ENCODE measurements at places on chromosomes 13 and 19.

DNA sequence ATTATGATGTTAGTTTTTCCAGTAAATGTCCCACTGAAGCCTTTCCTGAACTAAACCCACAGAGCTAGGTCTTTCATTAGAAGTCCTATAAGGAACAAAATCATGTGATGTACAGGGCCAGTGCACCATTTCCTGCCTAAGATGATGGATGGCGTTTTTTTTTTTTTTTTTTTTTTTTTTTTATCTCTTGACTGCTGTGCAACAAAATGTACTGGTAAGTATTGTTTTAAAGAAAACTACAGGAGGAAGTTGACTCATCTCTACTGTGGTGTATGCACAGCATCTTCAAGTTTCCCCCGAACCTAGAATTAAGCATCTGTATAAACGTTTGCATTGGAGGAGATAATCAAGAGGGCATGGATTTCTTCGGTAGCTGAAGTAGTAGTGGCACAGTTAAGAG lies 197.5 kb downstream of the NBEA start:
- no peaks in the 10 kb centered on the region for H3K27me3 ChIP-seq
- H3K4me3 ChIP-seq, result no peak overlapping the region
- no peaks in the 10 kb centered on the region for H3K4me1 ChIP-seq
- no peak for DNase-seq
- no peak overlapping the region for H3K27ac ChIP-seq
- H3K36me3 ChIP-seq, result no peaks in the 10 kb centered on the region

DNA sequence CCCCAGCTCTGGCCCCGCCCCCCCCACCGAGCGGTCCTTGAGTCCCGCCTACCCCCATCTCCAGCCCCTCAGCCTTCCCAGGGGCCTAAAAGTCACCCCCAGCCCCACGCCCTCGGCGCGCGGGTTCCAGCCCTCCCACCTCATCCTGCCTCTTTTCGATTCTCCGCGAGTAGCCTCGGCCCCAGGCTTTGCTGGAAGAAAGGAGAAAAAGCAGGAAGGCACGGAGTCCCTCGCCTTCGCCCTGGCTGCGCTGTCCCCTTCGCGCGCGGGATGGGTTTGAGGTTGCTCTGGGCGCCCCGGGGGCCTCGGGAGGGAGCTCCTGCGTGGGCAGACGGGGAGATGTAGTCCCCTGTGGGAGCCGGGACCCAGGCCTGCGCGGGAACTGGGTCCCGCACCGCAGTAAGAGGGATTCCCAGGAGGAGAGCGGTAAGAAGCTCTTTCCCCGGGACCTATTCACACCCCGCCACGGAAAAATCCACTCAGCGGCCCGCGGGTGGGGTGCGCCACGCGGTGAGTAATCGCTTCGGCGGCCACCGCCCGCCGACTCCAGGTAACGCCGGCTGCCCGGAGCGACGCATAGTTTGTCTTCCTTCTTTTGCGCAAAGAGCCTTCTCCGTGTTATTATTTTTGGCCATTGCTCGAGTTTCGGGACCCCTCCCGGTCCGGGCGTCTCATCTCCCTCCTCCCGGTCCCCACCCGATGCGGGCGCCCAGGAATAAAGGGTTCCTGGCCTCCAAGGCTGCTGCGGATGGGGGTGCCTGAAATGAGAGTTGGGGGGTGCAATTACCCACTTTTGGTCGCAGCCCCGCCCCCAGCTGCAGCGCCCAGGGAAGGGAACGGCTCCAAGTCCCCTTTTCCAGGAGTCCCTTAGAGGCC lies 865 bp upstream of the CRLF1 start:
- no peak for DNase-seq
- no peaks in the 10 kb centered on the region for H3K36me3 ChIP-seq
- H3K4me1 ChIP-seq, result peaks cover 4% of the 10 kb centered on the region

DNA sequence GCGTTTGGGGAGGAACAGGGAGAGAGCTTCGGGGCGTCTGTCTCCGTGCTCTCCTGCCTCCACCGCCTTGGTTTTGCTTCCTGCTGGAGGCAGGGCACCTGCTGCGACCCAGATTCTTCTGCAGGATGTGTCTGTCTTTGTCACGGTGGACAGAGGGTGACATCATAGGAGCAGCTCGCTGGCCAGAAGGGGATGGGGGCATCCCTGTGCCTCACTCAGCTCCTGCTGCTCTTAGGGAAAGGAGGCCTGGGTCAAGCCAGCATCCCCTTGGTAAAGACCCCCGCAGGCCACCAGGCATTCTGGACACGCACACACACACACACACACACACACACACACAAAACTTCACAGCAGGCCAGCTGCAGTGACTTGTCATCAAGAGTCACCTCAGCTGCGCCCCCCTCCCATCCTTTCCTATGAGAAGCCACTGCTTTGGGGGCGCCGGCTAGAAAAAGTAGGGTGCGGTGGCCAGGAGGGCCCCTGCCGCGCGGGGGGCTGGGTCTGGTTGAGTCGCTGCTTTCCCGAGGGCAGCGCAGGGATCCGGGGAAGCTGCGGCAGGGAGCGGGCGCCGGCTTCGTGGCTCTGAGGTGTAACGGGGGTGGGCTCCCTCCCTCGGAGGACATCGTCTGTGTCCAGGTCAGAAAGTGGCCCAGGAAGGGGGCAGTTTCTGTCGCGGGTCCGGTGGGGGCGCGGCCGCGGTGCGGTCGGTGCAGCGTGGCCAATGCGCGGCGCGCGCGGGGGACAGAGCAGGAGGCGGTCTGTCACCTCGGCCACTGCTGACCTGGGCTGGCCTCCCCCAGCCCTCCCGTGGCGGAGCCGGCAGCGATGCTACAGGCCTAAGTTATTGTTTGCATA lies 15.8 kb upstream of the NPAS1 start:
- H3K27ac ChIP-seq, result no peak overlapping the region
- peaks cover 9% of the 10 kb centered on the region for H3K4me1 ChIP-seq

DNA sequence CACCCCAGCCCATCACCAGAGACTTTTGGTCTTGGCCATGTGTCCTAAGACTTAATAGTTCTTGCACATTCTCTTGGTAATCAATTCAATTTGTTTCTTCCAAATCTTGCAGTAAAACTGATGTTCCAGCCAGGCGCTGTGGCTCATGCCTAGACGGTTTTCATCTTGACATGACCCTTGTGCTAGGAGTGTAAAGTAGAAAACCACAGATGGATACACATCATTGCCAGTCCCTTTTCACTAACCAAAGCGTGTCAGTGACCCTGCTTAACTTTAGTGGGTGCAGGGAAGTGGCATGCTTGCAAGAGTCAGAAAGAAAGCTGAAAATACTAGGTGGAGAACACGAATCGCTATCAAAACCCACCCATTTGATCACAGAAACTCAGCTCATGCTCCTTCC lies 18.0 kb upstream of the CD70 start:
- peaks cover 17% of the 10 kb centered on the region for H3K27me3 ChIP-seq
- peaks cover 12% of the 10 kb centered on the region for H3K4me1 ChIP-seq
- no peak for DNase-seq
- no peak overlapping the region for H3K27ac ChIP-seq

- peaks cover 16% of the 10 kb centered on the region for H3K27me3 ChIP-seq
- H3K36me3 ChIP-seq, result no peaks in the 10 kb centered on the region
- peak overlapping the region; percentile 60 for H3K4me3 ChIP-seq
- H3K27ac ChIP-seq, result peak overlapping the region; percentile 76
- peaks cover 16% of the 10 kb centered on the region for H3K4me1 ChIP-seq
Measured at GRCh38 chr19:7706188-7706954, 4.4 kb upstream of the FCER2 start.

GRCh38 chr13:48096670-48097069 lies 1.8 kb upstream of the MED4 start:
- H3K27me3 ChIP-seq, result peaks cover 13% of the 10 kb centered on the region
- no peak overlapping the region for H3K4me3 ChIP-seq
- H3K4me1 ChIP-seq, result peaks cover 24% of the 10 kb centered on the region
- DNase-seq, result no peak
- no peak overlapping the region for H3K27ac ChIP-seq

GRCh38 chr13:99969453-99969918 lies 2.1 kb downstream of the ZIC5 start:
- peak overlapping the region; percentile 84 for H3K4me3 ChIP-seq
- no peak for DNase-seq
- H3K4me1 ChIP-seq, result peaks cover 20% of the 10 kb centered on the region
- peak overlapping the region; percentile 56 for H3K27ac ChIP-seq

DNA sequence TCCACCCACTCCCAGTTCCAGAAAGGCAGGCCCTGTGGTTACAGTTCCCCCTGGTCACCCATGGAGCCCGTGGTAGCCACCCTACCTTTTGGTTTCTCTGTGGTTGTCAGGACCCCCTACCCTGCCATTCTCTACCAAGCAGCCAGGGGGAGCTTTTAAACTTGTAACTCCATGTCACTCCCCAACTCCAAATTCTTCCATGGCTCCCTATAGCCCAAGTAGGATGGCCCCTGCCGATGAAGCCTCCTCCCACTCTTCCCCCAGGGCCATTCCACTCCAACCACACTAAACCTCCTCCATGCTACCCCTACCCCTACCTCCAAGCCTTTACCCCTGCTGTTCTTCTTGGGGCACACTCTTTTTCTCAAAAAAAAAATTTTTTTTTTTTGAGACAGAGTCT lies 2.2 kb downstream of the S1PR2 start:
- no peaks in the 10 kb centered on the region for H3K27me3 ChIP-seq
- H3K4me3 ChIP-seq, result no peak overlapping the region
- H3K4me1 ChIP-seq, result peaks cover 19% of the 10 kb centered on the region
- H3K27ac ChIP-seq, result peak overlapping the region; percentile 14
- no peaks in the 10 kb centered on the region for H3K36me3 ChIP-seq
- DNase-seq, result no peak

- no peak overlapping the region for H3K27ac ChIP-seq
- peaks cover 27% of the 10 kb centered on the region for H3K27me3 ChIP-seq
- H3K4me1 ChIP-seq, result no peaks in the 10 kb centered on the region
- H3K4me3 ChIP-seq, result no peak overlapping the region
Measured at GRCh38 chr13:109144693-109145437, 515.5 kb downstream of the MYO16 start.

GRCh38 chr19:16375157-16375935 lies 50.7 kb downstream of the KLF2 start:
- H3K27me3 ChIP-seq, result no peaks in the 10 kb centered on the region
- H3K4me1 ChIP-seq, result peaks cover 43% of the 10 kb centered on the region
- H3K27ac ChIP-seq, result no peak overlapping the region
- H3K4me3 ChIP-seq, result no peak overlapping the region

DNA sequence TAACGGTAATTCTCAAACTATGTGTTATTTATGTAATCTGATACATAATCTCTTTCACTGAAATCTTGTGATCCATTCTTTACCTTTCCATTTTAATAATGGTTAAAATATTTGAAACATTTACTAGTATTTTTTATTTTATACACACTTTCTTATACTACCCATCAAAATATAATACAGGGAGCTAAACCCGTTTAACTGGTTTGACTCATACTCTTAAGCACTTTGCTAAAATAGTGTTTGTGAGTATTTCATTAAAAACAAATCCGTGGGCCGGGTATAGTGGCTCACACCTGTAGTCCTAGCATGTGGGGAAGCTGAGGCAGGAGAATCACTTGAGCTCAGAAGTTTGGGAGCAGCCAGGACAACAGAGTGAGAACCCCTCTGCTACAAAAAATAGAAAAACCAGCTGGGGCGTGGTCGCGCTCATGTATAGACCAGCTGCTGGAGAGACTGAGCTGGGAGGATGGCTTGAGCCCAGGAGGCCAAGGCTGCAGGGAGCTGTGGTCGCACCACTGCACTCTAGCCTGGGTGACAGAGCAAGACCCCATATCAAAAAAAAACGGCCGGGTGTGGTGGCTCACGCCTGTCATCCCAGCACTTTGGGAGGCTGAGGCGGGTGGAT lies 43.8 kb upstream of the DCUN1D2 start:
- no peak for DNase-seq
- H3K36me3 ChIP-seq, result no peaks in the 10 kb centered on the region
- H3K4me1 ChIP-seq, result peaks cover 2% of the 10 kb centered on the region
- H3K27me3 ChIP-seq, result no peaks in the 10 kb centered on the region
- no peak overlapping the region for H3K27ac ChIP-seq

- DNase-seq, result no peak
- no peak overlapping the region for H3K27ac ChIP-seq
- H3K27me3 ChIP-seq, result peaks cover 7% of the 10 kb centered on the region
- no peaks in the 10 kb centered on the region for H3K36me3 ChIP-seq
Measured at GRCh38 chr13:94170145-94170571, 309.3 kb downstream of the DCT start.

- no peaks in the 10 kb centered on the region for H3K27me3 ChIP-seq
- no peak overlapping the region for H3K27ac ChIP-seq
Measured at GRCh38 chr13:52156724-52157261, 2.6 kb downstream of the NEK3 start.

- H3K4me1 ChIP-seq, result peaks cover 20% of the 10 kb centered on the region
- no peaks in the 10 kb centered on the region for H3K36me3 ChIP-seq
- peak; percentile 58 for DNase-seq
- H3K4me3 ChIP-seq, result peak overlapping the region; percentile 95
- H3K27ac ChIP-seq, result peak overlapping the region; percentile 90
Measured at GRCh38 chr19:1942934-1943555, 2.1 kb downstream of the CSNK1G2 start.

GRCh38 chr19:7799640-7800355 lies 30.2 kb upstream of the EVI5L start:
- no peak overlapping the region for H3K27ac ChIP-seq
- peak; percentile 72 for DNase-seq
- no peaks in the 10 kb centered on the region for H3K36me3 ChIP-seq
- H3K4me1 ChIP-seq, result peaks cover 3% of the 10 kb centered on the region
- no peak overlapping the region for H3K4me3 ChIP-seq

DNA sequence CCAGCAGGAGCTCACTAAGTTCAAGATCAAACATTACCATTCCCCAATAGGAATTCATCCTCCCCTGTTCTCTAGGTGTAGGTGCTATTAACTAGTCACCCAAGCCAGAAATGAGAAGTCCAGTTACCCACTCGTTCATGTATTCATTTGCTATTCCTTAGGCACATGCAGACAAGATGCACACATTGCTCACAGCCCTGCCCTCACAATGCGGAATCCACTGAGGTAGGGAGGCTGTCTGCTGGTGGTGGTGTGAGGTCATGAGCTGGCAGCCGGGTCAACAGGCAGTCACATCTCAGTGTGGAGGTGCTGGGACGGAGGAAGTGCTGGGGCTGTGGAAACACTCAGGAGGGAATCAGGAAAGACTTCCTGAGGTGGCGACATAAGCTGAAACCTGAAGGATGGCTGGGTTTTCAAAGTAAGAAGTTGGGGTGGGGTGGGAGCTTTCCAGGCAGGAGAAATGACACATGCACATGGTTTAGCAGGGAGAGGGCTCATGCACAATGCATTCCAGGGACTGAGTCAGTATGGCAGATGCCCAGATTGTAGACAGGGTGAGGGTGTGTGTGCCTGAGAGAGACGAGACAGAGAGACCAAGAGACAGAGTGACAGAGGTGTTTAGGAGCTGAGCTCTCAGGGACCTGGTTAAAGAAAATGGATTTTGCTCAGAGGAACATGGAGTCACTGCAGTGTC lies 117.6 kb downstream of the USP12 start:
- no peak overlapping the region for H3K4me3 ChIP-seq
- H3K27me3 ChIP-seq, result no peaks in the 10 kb centered on the region
- H3K27ac ChIP-seq, result no peak overlapping the region
- DNase-seq, result no peak
- peaks cover 10% of the 10 kb centered on the region for H3K4me1 ChIP-seq

Data from natural killer cell treated with Interleukin-12 subunit alpha and Interleukin-12 subunit beta and Interleukin-15 and Interleukin-18, amount 100 ng/mL, for 72 hours (primary cell).